ENCODE measurements at places on chromosomes 5 and 9. TPM values are rescaled to one million over a fixed set of nuclear protein-coding genes. Genes with fewer than 3 reads are reported as not detected.

DNA sequence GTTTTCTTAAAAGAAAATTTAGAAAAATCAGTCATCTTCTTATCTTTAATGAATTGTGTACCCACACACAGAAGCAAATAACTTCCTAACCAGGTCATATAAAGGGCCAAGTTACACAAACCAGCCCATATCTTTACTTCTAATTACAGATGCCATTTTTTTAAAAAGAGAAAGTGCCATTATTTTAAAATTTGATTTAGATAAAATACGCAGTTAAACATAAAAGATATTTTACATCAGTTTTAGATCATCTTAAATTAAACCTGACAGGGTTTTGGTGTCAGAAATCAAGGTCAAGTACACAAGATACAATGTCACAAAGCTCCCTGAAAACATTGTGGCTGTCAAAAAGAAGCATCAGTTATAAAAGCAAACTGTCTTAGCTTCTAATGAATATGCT is 129.4 kb downstream of the GNA14 start:
- DNase-seq, result no peak

DNA sequence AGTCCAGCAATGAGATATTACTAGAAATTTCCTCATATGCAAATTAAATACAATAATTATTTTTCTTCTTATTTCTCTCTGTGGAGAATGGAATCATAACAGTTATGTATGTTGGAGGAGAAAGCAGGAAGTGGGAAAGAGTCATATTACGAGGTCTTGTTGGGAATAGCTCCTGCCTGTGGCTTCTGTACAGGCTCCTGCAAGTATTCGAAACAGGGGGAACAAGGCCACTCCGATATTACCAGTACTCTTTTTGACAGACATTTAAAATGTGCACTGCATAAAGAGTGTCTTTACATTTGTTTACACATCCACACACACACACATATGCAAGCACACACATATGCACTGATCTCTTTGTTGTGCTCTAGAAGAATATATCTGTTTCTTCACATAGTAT is 812.0 kb upstream of the ZNF608 start:
- DNase-seq, result no peak

GRCh38 chr5:31385774-31386537 is 145.9 kb downstream of the DROSHA start:
- no peak for DNase-seq

DNA sequence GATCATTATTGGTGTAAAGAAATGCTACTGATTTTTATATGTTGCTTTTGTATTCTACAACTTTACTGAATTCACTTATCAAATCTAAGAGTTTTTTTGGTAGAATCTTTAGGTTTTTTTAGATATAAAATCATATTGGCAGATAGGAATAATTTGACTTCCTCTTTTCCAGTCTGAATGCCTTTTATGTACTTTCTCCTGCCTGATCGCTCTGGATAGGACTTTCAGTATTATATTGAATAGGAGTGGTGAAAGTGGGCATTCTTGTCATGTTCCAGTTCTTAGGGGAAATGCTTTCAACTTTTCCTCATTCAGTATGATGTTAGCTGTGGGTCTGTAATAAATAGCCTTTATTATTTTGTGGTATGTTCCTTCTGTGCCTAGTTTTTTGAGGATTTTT is 8.3 kb downstream of the AHRR start:
- DNase-seq, result no peak

GRCh38 chr5:119318256-119318894 is 37.4 kb upstream of the TNFAIP8 start:
- no peak for DNase-seq

DNA sequence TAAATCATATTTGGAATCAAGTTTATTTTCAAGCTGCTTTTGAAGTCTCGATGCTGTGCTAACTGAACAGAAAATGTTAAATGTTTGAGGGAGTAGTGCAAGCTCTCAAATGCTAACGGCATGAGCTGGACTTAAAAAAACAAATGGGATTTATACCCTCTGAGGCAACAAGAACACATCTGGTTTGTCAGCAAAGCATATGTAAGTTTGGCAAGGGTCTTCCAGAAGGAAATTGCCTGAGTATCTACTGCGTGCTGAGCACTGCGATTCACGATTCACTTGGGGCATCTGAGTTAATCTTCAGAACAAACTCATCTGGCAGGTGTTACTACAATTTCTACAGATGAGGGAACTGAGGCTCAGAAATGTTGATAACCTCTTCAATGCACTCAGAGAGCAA is 98.4 kb upstream of the C9orf72 start:
- DNase-seq, result no peak

DNA sequence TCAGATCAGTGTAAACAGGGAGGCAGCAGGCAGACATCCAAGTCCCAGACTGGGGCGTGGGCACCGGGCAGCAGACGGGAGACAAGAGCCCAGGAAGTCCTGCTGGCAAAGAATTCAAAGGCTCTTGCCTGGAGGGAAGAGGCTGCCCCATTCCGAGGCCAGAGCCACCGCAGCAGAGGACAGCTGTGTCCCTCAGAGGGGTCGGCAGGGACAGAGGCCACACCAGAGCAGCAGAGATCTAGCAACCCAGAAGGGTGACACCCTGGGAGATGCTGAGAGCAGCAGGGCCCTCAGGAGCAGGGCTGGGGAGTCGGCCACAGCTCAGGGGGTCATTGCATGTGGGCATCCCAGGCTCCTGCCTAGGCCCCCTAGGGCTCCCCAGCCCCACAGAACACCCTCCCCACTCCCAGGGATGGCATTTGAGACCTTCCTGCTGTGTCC is 29.1 kb downstream of the ADAMTS2 start:
- DNase-seq, result peak; percentile 80

DNA sequence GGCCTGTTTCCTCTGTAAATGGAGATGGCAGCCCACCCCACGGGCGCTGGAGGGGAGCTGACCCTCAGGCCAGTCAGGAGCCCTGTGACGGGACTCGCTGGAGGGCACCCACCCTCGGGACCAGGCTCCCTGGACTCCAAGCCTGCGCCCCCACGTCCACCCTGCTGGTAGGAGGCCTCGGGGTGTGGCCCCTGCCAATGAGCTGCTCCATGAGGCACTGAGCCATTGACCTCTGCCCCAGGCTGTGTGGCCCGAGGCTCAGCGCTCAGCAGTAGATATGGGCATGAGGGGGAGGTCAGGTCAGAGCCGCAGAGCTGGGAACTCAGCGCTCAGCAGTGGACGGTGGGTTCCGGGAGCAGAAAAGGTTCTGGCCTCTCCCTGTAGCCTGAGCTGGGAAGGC is 52.3 kb upstream of the EGFL7 start:
- no peak for DNase-seq

DNA sequence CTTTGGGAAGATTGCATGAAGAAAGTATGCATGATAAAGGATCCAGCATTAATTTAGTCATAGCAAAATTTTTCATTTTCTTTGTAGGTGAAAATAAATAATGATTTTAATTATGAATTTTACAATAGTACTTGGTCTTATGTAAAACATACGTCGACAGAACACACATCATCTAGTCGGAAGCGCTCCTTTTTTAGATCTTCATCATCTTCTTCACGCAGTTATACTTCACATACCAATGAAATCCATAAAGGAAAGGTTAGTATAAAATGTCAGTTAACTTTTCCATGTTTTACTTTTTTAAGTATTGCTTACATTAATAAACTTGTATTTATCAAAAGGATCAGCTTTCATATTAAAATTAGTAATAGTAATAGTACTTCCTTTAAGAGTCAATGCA is 35.8 kb downstream of the C7 start:
- no peak for DNase-seq

DNA sequence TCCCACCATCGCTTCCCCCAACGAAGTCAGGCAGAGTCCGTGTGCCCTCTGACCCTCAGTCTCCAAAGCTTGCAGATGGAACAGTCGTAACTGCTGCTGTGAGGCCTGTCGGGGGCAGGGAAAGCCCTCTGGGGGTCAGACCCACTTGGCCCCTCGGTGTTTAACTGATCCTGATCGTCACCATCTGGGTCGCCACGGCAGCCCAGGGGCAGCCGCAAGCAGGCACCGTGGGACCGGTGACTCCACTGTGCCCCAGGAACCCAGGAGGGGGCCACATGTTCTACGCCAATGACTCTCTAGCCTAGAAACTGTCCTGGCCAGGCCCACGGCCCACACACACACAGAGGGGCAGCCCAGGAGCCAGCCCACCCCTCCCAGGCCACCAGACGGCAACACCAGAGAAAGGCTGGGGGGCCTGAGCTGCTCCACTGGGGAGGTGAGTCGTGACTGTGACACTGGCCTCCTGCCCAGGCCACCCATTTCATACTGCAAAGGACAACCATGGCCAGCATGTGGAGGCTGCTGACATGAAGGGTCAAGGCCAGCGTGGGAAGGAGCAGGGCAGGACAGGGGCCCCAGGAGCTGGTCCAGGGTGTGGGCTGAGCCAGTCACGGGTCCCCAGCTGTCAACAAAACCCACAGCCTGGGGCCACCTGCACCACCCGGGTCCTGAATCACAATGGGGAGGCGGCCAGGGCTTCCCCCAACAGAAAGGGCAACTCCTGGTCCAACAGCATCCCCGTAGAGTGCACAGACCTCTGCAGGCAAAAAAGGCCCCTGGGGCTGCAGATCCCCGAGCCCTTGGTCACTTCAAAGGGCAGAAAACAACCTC is 20.8 kb downstream of the VAV2 start:
- no peak for DNase-seq

DNA sequence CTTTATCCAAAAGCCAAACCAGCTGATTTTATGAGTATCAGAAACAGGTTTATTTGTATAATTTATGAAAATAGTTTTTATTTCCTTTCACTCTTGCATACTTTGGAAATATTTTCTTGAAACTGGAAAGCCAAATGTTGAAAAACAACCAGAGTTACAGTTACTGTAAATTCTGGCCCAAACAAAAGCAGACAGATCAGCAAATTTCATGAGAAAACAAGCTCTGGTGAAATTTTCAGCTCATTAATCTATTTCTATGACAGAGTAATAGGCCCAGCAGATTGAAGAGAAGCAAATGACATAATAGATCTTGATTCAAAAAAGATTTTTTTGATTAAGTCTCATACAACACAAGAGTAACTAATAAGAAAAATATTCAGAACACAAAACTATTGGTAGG is 182.7 kb downstream of the ENC1 start:
- no peak for DNase-seq

TMEM171 gene
- total RNA-seq, result 1.5 TPM

PDE8B gene
- 2.3 TPM for total RNA-seq

All from lower leg skin (tissue), 4 donors.